T-cell (primary cell): ENCODE measurements at places on chromosomes 11 and 22. TPM values are rescaled to one million over a fixed set of nuclear protein-coding genes. Genes with fewer than 3 reads are reported as not detected.

DNA sequence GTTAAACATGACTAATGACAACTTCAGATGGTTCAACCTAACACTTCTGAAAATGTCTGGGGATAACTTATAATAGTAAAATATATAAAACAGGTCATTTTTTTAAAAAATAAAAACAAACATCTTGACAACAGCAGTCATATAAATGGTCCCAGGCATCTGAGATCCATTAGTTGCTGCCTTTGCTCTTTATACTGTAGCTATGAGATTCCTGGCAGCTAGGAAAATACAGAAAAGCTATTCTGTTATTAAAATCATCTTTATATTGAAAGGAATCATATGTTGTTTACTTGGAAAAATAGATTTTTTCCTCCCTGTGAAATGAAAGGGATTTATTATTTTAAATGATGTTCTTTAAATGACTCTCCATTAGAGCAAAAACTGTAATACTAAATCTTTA lies 55.7 kb upstream of the DEUP1 start:
- no peak for DNase-seq

- DNase-seq, result no peak
These were observed 69.7 kb downstream of the TEAD1 start for GRCh38 chr11:12743834-12744449.

- DNase-seq, result no peak
These were observed 7.2 kb downstream of the PRR14L start for GRCh38 chr22:31742682-31743081.

DNA sequence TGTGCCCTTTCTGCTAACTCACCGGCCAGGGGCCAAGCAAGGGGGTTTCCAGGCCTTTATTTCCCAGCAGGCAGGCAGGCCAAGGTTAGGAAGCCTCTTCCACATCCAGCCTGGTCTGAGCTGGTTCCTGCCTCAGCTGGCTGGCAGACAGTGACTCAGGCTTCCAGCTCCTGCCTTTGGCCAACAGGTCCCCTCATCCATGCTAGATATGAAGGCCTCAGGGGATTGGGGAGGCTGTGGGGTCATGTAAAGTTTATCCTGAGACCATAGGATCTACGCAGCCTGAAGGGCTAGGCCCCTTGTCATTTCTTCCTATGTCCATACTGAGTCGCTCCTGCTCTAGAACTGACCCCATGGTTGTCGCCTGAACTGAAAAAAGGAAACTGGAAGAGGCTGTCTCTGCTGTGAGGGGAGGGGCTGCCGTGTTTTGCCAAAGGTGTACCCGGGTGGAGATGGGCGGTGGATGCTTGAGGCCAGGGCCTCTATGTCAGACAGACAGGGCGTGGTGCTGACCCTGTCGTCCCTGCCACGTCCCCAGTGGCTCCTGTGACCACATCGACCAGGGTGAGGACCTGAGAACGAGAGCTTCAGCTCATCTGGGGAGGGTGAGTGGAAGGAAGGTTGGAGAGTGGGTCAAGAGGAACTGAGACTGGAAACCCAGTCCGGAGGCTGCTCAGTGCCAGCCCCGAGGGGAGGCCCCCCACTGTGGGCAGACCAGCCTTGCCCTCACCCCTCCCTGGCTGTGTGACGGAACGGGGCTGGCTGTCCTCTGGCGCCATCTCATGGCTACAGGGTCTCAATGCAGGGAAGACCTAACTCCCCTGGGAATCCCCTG lies 17.0 kb downstream of the P2RY6 start:
- peak; percentile 33 for DNase-seq

DNA sequence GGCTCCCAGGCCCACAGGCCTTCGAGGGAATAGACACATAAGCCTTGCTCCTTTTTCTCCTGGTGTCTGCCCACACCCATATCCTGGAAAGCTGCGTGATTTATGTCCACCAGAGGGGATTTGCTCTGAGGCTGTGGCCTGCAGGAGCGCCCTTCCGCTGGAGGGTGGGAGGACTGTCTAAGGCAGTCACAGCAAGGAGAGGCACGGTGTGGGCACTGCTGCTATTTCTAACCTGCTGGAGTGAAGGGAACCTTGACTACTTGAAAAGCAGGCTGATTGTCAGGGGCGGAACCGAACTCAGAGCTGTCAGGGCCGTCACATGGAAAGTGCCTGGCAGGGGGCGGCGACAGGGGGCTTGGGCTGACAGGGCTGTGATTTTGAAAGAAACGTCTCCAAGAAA lies 3.7 kb downstream of the UPB1 start:
- no peak for DNase-seq

DNA sequence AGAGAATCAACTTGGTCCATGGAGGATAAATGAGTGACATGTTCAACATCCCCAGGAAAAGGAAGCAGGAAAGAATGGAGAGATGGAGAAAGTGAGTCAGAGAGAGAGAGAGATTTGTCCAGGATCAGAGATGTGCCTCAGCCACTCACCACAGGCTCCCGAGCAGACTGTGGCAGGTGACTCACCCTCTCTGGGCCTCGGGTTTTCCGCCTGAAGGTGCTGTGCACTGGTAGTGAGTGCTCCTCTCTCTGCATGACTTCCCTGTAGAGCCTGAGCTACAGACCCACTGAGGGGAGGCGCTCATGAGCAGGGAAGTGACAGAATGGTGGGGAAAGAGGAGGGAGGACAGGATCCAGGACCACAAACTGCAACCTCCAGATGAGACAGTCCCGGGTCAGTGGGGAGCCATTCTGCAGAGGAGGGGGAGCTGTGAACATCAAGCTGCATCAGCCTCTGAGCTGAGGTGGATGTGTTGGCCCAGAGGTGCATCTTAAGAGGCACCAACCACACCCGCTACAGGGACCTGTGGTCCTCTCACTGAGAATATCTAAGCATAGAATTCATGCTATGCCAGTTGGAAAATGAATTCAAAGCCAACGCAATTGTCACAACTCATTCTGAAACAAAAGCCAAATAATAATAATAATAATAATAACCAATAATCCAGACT lies 433.4 kb downstream of the BRD1 start:
- DNase-seq, result no peak

GRCh38 chr11:96390488-96390792 lies 627 bp downstream of the JRKL start:
- no peak for DNase-seq

Gene SLC22A25
- total RNA-seq, result not detected

Gene LRRN4CL
- total RNA-seq, result 0.29 TPM

Gene TMEM134
- total RNA-seq, result 59.9 TPM
